ENCODE measurements at places on chromosomes 2 and 18.
A peak's percentile ranks its signal among the peaks of the same experiment; 100 is the strongest.

DNA sequence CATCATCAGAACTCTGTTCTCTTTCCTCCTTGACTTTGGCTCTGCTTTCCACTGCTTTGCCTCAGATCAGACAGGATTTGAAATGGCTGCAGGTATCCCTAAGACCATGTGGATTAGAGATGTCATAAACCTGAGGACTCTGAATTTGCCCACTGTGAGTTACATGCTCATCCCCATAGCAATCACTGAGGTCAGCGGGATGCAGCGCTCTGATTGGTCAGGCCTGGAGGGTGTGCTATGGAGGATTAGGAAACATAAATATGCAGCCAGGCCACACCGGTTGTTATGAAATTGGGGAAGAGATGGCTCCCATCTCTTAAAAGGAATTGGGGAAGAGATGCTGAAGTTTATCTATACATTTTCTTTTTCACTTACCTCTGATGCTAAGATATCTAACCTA lies 73.7 kb upstream of the DNAJC10 start:
- peak; percentile 48 for DNase-seq

DNA sequence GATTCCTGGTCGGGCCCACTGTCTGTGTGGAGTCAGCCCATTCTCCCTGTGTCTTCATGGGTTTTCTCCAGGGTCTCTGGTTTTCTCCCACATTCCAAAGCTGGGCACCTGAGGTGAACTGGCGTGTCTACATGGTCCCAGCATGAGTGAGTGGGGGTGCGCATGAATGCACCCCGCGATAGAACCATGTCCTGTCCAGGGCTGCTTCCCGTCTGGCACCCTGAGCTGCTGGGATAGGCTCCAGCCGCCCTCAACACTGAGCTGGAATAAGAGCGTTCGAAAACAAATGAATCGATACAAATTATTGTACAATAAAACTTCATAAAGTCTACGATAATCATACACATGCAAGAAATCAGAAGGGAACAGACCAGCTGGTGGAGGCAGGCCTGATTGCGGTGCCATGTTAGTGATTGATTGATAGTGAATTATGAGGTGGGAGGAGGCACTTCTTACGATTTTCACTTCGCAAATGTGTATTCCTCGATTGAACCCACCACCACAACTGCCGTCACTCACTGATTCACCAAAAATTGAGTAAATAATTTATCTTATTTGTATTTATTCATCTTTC lies 186.6 kb downstream of the MGAT5 start:
- DNase-seq, result no peak

GRCh38 chr2:230012267-230012884 lies 56.3 kb downstream of the SLC16A14 start:
- DNase-seq, result no peak

DNA sequence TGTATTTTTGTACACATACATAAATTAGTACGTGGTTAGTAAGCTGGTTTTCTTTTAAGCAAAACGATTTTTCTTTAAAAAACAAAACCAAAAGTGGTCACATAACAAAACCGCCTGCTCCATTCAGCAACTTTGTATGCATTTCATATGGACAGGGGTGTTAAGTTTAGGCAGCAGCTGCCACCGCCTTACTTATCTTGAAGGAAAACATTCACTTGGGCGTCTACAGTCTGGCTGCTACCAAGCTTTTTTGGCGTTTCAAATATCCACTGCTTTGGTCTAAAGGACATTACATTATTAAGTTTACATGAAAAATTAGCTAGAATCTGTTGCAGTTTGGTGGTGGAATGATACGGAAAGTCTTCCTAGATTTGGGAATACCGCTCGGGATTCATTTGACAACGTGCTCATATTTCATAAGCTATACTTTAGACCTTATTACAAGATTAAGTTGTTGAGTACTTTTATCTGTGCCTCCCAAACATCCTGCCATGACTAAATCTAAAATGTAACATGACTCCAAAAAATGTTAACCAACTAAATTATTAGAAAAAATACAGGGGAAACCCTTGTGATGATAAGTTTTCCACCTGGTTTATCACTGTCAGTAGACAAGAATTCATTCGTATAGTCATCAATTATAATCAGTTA lies 214.8 kb downstream of the NEDD4L start:
- no peak for DNase-seq

GRCh38 chr2:70942396-70943204 lies 6.9 kb downstream of the ATP6V1B1 start:
- no peak for DNase-seq

DNA sequence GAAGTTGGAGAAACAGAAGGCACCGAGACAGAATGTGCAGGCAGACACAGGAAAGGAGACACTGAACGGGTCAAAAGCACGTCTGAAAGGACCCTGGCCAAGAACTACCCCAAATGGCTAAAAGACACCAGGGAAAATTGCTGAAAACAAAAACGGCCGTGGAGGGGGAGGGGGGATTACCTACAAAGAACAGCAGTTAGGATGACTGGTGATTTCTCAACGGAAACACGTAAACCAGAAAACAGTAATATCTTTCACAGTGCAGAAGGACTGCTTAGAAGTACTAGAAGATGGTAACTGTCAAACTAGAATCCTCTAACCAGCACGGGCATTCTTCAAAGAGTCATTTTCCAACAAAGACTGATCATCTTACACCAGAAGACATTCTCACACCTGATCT lies 142.6 kb downstream of the HDAC4 start:
- peak; percentile 92 for DNase-seq

DNA sequence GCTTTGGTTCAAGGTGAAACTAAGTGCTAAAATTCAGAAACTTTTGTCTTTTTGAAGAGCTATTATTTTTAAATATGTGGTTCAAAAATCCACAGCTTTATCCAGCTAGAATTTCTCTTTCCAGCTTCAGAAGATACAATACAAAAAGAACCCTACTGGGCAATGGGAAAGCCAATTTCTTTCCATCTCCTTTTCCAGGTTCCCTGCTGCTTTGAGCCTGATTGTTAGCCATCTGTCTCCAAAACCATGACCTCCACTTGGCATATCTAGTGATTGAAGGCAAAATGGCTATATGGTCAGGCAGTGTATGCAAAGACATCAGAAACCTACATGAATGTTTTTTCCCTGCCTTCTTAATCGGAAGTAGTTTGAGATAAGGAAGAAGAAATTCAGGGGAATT lies 134.1 kb downstream of the KCNH7 start:
- DNase-seq, result no peak

DNA sequence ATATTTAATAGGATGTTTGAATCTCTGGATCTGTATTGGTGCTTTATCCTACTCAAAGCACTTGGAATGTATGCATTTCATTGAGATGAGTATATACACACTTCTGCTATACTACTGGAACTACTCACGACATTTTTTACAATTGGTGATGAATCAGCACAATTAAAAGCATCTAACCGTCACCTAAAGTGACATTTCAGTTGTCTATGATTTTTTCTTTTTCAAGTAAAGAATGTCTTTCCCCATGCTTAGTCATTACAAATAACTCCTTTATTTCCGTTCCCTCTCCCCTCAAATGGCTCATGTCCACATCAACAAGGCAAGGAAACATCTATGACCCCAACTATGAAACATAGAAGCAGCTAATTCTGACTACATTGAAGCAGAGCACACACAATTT lies 77.3 kb downstream of the CLIP4 start:
- no peak for DNase-seq

DNA sequence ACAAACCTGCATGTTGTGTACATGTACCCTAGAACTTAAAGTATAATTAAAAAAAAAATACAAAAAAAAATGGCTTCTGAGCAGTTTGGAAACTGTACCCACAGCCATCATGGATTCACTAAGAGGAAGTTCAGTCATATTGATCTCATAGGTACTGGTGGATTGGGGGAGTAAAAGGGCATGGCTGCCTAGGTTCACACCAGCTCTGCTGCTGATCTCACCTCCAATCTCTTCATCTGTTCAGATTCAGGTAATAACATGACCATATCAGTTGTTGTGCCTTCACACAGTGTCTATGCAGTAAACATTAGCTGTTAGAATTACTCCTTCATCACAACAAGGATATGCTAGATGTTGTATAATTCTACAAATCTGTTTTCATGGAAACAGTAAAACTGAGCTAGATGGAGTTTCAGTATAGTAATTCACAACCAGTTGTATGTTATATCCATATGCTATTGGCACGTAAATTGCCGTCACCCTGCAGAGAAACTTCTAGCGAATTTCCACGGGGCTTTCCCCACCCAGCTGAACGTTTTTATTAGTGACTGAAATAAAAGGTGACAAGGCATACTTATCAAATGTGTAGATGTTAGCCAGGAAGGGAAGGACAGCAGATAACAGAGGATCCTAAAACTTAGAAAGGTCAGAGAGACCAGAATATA lies 59.3 kb upstream of the ITM2C start:
- DNase-seq, result no peak

- no peak for DNase-seq
These were observed 7.9 kb downstream of the TMEM198 start for GRCh38 chr2:219551441-219552381.

DNA sequence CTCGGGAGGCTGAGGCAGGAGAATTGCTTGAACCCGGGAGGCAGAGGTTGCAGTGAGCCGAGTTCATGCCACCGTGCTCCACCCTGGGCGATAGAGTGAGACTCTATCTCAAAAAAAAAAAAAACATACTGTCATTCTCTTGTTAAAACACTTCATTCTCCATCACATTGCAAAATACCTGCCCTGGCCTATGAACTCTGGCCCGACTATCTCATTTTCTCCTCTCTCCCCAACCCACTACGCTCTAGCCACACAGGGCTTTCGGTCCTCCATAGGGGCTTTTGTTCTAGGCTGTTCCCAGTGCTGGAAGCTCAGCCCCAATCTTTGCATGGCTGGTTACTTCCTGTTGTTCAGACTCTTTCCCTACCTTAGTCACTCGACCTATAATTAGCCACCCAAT lies 10.3 kb downstream of the CEP76 start:
- no peak for DNase-seq

GRCh38 chr18:25360301-25360899 lies 8.4 kb upstream of the ZNF521 start:
- no peak for DNase-seq

DNA sequence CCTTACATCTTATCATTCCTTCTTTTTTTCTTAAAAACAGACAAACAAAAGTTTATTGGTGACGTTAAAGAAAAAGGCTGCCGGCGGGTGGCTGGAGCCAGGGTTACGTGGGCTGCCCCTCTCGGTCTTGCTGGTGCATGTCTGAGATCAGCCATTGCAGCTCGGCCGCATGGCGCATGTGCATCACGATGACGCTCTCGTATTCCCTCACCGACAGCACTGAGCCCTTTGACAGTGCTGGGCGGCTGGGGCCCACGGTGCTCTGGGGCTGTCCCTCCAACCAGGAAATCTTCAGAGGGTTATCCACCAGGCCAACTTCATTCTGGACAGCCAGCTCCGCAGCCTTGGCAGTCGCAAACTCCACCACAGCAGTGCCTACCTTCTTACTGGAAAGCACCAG lies 1081.8 kb upstream of the TMEFF2 start:
- no peak for DNase-seq

DNA sequence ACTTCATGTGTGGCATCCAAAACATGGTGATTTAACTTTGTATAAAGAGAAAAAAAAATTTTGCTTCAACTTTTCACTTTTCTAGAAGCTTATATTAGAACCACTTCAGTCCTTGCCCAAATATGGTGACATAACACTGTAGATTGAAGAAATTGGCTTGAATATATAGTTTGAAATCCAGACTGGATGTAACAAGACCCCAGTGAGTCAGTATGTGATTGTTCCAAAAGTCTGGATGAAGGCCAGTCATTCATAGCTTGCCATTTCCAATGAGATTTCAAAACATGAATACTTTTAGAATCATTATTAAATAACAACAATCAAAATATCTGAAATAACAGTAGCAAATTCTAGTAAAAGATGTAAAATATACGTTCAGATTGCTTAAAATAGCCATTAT lies 104.8 kb upstream of the FN1 start:
- no peak for DNase-seq

- DNase-seq, result no peak
These were observed 88.5 kb downstream of the ICA1L start for GRCh38 chr2:202782940-202783558.

GRCh38 chr2:200408428-200409316 lies 101.2 kb downstream of the KCTD18 start:
- no peak for DNase-seq

DNA sequence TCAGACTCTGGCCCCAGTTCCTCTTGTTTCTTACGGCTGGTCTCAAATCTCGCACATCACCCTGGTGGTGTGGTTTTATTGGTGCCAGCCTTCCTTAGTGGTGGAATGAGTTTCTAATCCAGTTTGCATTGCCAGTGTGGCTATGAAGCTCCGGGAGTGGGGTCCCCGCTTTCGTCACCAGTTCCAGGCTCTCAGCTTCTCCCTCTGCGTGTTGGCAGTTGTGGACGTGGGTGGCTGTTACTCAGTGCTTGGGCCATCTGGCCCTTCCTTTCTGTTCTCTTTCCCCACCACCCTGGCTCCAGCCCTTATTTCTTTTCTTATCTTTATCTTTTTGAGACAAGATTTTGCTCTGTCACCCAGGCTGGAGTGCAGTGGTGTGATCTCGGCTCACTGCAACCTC lies 30.1 kb downstream of the EFR3B start:
- DNase-seq, result no peak

DNA sequence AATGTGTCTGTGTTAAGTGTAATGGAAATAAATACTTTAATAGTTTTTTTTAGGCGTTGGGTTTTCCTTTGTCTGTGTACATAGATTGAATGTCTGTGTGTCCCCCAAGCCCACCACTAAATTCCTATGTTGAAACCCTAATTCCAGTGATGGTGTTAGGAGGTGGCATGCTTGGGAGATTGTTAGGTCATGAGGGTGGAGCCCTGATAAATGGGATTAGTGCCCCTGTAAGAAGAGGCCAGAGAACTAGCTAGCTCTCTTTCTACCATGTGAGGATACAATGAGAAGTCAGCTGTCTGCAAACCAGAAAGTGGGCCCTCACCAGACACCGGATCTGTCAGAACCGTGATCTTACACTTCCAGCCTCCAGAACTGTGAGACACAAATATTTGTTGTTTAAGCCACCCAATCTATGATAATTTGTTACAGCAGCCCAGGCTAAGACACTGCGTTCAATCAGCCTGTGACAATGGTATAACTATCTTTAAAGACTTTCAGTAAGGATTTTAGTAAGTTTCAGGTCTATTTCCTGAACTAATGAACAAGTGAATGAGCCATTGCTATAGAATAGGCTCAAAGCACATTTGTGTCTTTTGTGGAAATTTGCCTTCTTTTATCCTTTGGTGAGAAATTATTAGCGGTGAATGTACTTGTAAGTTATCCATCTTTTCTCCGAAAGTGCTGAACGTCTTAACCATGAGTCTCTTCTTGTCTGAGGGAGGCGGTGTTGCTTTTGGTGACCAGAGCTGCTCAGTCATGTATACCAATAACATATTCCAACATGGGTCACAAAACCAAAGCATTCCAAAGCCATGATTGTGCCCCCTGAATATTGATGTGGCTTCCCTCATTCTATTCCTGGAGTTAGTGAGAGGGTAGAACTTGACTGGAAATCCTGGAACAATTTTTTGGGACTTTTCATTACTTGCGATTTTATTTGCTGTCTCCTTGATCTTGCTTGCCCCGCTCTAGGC lies 29.6 kb upstream of the IL1R1 start:
- DNase-seq, result no peak

Measured in Jurkat, Clone E6-1 (cell line).